ENCODE measurements at places on chromosomes 12 and 14.
A peak's percentile ranks its signal among the peaks of the same experiment; 100 is the strongest.

GRCh38 chr14:76490735-76491134, 114.8 kb downstream of the ESRRB start:
- no peak for DNase-seq

GRCh38 chr12:4440187-4440941, 5.3 kb downstream of the FGF6 start:
- no peak for DNase-seq

- DNase-seq, result peak; percentile 80
Observed at GRCh38 chr12:118377884-118378470, 1.6 kb downstream of the SUDS3 start.

GRCh38 chr12:13198241-13198640, 1.7 kb downstream of the EMP1 start:
- no peak for DNase-seq

GRCh38 chr14:89320381-89321000, 96.5 kb downstream of the FOXN3 start:
- no peak for DNase-seq

DNA sequence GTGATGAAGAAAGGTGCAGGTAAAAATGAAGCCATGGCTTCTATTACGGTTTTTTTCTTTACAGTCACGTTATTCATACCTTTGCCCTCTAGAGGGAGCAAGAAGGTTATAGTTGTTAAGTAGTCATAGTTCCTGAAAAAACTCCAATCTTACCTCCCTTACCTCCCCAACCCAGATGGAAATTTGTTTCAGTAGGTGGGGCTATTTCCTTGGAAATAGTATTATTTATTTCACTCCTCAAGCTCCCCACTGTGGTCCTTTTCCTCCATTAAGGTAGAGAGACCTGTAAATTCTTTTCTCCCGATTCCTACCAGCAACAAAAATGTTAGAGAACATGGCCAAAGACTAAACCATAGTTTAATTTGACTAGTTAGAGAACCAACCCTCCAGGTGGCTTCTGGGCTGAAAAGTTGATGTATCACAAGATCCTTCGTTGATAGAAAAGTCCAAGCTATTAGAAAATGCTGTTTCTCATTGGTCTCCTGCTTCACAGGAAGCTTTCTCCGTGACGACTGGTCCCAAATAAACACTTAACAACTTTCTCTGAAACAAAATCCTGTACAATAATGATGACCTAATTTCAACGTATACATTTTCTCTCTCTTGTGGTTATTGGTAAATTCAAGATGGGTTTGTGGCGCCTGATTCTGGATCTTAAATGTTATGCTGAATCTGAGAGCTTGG, 43.5 kb downstream of the TMX1 start:
- DNase-seq, result no peak

- DNase-seq, result no peak
Observed at GRCh38 chr12:42660968-42661937, 71.7 kb upstream of the PRICKLE1 start.

DNA sequence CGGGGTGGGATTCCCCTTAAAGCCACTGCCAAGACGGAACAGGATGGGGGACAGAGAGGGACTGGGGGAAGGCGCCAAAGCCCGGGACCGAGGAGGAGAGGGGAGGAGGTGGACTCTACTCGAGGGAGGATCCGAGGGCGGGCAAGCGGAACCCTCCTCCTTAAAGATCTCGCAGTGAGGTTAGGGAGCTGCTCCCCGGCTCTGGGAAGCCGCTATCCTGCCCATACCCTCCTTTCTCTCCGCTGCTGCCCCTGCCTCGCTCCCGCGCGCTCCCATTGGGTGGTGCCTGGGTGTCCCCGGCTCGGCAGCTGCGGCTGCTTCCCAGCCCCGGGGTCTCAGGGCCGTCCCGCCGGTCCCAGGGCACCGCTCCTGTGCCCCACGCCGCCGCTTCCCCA, 16.4 kb downstream of the KRT18 start:
- DNase-seq, result no peak

DNA sequence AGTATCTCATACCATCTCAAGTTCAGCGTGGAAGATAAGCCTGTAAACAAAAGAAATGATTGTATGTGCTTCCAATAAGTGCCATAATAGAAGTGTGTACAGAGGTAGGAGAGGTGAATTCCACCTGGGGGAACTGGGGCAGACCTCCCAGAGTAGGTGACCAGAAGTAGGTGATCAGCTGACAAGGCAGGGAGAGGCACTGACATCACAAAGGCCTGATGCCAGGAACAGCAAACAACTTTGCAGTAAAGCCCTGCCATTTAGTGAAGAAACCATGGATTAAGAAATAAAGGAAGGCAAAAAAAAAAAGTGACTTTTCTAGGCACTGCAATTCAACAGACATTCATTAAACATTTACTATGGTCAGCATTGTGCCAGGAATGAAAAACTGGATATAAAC, 31.1 kb downstream of the NR1H4 start:
- DNase-seq, result no peak

- DNase-seq, result no peak
Observed at GRCh38 chr14:48096897-48097296, 421.5 kb upstream of the MDGA2 start.

GRCh38 chr12:69642531-69642930, 31.8 kb upstream of the LRRC10 start:
- no peak for DNase-seq

DNA sequence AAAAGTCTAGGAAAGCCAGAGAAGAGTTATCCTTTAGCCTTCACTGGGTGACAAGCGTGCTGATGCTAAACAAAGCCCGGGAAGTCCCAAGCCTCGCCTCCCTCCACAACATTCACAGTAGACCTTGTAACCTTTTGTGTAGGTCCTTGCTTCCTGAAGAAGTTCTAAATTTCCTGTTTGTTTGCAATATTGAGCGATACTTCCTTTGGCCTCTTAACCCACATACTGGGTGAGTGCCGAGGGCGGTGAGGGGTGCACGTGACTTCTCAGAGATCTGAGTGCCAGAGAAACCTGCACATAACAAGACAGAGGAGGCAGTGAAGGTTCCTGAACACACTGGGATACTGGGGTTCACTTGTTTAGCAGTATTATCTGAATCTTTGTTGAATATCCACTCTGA, 134.3 kb downstream of the PLXNC1 start:
- DNase-seq, result no peak

DNA sequence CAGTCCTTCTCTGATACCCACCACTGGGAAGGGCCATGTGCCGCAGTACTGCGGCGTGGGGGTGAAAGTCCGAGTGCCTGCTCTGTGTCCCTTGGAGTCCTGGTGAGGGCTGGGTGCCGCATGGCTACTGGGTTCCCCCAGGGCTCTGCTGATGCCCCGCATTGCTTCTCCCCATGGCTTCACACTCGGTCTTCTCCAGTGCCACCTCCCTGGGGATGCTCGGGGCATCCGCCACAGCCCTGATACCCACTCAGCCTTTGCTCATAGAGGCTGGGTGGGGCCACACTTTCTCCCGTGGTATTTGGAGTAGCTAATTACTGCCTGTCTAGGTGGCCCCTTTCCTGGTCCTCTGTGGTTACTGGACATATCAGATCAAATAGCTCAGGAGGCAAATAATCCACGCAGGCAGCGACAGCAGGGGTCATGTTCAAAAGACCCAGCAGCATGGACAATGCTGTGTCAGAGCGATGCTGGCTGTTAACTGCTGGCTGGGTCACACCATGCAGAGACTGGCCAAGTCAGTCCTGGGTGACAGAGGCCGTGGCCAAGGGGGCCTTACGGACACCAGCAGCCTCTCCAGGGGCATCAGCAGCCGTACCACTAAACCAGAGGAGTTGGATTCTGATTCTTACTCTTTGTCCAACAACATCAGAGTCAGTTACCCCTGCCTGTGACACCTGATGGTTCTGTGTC, 106.5 kb downstream of the ADGRD1 start:
- no peak for DNase-seq

DNA sequence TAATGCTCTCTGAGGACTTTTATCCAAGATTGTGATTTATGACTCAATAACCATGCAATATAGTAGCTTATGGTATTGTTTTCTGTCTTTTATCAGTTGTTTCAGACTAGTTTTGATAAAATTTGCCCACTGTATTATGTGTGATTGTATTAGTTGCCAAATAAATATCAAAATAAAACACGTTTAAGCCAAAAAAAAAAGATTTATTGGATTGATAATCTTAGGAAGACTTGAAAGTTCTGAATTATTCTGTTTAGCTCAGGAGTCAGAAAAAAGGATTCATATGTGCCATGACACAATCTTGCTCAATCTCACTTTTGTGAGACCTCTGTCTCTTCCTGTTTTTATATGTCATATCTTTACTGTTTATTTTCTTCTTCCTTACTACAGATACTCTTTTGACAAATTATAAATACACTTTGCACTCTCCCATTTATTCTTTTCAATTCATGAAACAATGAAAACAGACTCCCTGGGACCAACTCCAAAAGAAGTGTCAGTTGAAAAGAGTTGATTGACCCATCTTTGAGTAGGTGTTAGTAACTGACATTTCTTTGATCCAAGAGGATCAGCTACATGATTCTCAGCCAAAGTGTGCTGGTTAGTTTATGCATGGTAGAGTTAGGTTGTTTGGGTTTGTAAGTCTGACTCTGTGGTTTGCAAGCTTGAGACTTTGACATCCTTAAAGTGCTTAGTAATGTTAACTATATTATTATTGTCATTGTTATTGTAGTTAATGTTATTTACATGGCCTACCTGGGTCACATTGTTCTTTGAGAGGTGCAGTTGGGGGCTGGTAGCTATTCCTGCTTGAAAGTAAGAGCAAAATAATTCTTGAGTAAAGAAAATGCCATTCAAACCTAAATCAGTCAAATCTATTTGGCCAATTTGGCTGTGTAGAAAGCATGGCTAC, 2.5 kb downstream of the OR6C76 start:
- DNase-seq, result no peak

GRCh38 chr12:3123729-3124128, 46.5 kb downstream of the TSPAN9 start:
- DNase-seq, result no peak

GRCh38 chr12:69698769-69699540, at the start of gene BEST3:
Gene BEST3, minus strand, starts transcription at chr12:69699303. Its CDS starts 1,505 bp downstream, at chr12:69697798.
- no peak for DNase-seq

DNA sequence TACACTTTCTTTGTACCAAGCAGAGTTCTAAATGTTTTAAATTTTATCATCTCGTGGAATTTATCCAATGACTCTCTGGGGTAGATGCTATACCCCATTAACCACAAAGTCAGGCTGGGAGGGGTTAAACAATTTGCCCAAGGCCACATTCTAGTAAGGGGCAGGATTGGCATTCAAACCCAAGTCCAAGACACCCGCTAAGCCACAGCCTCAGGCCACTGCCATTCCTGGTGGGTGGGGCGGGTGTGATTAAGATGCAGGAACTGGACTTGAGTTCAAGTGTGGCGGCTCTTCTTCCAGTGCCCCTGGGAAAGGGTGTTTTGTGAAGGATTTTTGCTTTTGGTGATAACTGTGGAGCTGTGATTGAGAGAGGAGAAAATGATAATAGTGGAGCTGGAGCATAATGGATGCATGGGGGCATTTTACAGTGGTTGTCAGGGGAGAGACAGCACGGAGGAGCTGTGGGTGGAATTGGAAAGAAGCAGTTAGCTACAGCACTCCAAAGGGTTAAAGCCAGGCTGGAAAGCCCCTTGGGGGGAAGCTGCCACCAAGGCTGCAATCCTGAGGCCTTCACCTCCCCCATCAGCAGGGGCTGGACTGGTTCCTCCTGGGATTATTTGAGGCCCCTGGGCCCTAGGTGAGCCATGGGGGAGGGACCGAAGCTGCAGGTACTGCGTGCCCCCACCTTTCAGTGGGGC, 1.0 kb upstream of the VRTN start:
- no peak for DNase-seq

- no peak for DNase-seq
Observed at GRCh38 chr14:60736494-60736893, 1.9 kb downstream of the MNAT1 start.

GRCh38 chr12:7376196-7376595, 67.8 kb downstream of the CD163L1 start:
- DNase-seq, result no peak

GRCh38 chr14:35688126-35688826, 120.8 kb downstream of the RALGAPA1 start:
- no peak for DNase-seq

DNA sequence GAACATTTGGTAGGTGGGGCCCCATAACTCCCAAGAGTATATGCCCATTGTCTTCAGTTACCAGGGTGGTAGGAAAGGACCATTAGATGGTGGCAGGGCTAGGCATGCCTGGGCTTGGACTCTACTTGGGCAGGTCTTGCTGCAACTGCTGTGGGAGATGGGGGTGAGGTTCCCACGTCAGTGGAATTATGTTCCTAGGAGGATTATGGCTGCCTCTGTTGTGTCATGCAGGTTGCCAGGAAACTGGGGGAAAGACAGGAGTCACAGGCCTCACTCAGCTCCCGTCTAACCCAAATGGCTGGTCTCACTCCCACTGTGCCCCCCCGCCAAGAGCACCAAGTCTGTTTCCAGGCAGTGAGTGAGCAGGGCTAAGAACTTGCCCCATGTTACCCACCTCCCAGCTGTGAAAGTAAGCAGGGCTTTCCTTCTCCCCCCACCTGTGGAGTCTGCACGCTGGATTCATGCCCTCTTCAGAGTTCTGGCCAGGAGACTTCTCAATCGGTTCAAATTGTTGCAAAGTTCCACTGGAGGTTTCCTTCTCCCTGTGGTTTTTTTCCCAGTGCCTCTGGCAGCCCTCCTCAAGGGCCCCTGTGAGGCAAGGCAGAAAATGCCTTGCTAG, 337.5 kb downstream of the CCDC91 start:
- no peak for DNase-seq

DNA sequence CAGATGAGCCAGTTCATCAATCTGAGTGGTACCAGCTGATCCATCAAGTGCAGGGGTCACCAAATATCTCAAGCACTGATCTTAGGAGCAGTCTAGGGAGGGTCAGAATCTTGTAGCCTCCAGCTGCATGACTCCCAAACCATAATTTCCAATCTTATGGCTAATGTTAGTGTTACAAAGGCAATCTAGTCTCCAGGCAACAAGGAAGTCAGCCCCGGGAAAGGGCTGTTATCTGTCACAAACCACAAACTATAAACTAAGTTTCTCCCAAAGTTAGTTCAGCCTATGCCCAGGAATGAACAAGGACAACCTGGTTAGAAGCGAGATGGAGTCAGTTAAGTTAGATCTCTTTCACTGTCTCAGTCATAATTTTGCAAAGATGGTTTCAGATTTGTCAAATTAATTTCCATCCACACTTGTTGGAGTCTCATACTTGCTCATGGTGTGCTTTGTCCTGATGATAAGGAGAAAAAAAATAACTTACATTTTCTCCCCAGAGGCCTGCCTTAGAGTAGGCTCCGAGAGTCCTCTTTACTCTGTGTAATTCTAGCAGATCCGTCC, 3.9 kb upstream of the ABHD4 start:
- DNase-seq, result no peak

- DNase-seq, result no peak
Observed at GRCh38 chr12:86929962-86930361, 673.8 kb upstream of the MGAT4C start.

GRCh38 chr12:43824207-43824775, 11.6 kb upstream of the TMEM117 start:
- no peak for DNase-seq

GRCh38 chr14:68407285-68407684, 385.6 kb downstream of the ZFP36L1 start:
- DNase-seq, result no peak

- DNase-seq, result no peak
Observed at GRCh38 chr12:41442896-41443295, 254.8 kb downstream of the PDZRN4 start.

- DNase-seq, result no peak
Observed at GRCh38 chr12:128970110-128970509, 116.8 kb downstream of the GLT1D1 start.

GRCh38 chr12:112945515-112945914, 7.2 kb downstream of the OAS3 start:
- no peak for DNase-seq
